ENCODE measurements at places on chromosomes 6 and 20.

- no peak for DNase-seq
Observed at GRCh38 chr6:19668710-19669109, 168.5 kb upstream of the ID4 start.

DNA sequence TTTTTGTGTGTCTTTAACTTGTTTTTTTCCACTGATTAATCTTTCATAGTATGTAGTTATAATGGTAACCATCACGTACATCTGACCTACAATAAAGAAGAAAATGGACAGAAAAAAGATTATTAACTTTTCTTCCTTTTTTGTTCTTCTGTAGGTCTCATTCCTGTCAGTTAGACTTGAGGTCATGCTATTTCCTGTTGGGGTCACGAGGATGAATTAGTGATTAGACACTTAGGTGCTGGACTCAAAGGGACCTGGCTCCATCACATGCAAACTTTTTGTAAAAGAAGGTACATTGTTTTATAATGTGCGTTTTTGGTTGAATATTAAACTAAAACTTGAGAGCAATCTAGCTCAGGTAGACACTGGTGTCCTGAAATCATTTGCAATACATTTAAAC lies 14.8 kb downstream of the MARCKS start:
- DNase-seq: no peak

- no peak for DNase-seq
Observed at GRCh38 chr20:2118783-2119182, 17.2 kb downstream of the STK35 start.

- DNase-seq: no peak
Observed at GRCh38 chr6:75381877-75382633, 97.5 kb upstream of the TMEM30A start.

GRCh38 chr20:38609815-38610214 lies 8.2 kb downstream of the ARHGAP40 start:
- DNase-seq: no peak

DNA sequence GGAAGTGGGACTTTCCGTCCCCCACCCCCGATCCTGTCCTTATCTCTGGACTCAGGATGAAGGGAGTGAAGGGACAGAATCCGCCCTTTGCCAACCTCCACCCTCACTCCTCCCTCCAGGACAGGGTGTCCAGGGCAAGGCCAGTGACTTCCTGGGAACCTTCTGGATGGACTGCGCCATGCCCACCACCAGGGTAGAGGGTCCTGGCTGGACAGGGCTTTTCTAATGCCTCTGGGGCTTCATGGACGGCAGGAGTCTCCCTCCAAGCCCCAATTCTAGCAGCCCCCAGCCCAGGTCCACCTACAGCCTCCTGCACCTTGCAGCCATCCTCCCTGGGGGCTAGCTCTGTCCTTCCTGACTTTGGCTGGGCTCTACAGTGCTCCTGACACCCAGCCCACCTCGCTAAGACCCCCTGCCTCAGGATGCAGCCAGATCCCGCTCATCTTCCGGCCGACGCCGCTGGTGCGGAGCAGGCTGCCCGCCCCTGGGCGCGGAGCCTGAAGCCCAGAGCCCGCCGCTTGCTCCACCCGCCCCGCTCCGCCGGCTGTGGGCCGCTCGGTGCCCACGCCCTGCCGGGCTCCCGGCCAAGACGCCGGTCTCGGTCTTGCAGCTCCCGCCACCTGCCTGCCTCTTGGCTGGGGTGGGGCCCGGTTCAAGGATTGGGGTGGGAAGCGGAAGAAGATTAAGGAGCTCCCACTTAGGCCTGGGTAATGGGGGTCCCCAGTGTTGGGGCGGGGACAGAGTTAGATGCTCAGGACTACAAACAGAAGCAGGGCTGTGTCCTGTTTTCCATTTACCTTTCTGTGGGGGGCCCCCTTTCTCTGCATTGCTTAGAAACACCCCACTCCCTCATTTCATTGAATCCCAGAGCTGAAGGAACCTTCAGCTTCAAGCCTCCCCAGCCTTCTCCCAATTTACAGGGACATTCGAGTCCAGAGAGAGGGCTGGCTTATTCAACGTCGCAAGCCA lies 72.8 kb downstream of the MDGA1 start:
- no peak for DNase-seq

DNA sequence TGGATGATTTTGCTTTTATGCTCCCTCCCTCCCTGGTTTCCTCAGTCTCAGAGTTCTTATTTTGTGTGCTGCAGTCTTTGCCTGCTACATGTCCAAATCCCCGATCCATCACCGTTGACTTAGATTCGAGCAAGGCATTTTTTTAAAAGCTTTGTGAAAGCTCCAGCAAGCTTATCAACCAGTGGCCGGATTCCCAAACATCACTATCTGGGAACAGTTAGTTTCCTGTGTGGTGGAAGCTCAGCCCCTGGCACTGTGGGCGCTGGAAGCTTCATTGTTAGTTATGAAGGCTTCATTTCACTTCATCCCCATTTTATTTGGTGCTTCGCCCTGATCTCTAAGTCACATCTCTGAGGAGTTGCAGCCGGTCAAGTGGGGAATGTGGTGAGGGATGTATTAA lies 44.7 kb downstream of the DEK start:
- DNase-seq: no peak

GRCh38 chr6:132461958-132462357 lies 51.0 kb downstream of the STX7 start:
- DNase-seq: no peak

DNA sequence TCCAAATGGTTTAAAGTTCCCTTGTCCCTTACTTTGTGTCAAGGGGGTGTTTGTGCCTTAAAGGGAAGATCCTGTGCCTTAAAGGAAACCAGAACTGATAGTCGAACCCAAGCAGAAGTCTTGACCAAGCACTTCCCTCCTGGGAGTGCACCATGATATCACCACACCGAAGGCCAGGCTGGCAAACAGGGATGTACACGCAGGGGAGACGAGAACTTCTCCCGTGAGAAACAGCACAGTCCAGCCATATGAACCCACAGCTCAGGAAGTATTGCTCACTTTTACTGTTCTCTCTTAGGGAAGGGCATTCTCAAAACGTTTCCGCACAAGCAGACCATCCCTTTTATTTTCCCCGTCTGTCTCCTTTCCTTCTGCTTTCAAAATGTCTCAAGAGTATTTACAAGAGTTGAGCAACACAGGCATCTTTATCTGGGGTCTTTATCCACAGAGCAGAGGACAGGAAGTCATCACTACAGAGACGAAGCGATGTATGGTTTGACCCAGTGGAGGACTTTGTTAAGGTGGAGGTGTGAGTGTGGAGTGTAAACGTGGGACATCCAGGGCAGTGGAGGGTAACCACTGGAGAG lies 12.8 kb upstream of the SERPINB1 start:
- no peak for DNase-seq

DNA sequence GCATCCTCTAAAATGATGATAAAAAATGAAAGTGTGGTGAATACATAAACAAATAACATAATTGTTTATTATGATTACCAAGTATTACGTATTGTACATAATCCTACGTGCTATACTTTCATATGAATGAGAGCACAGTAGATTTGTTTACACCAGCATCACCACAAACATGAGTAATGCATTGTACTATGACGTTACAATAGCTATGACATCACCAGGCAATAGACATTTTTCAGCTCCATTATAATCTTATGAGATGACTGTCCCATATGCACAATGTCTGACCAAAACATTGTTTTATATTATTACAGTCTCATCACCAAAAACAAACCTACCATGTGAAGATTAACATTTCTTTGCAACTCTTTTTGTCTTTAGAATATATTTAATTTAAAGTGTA lies 225.7 kb upstream of the TENT5A start:
- no peak for DNase-seq

DNA sequence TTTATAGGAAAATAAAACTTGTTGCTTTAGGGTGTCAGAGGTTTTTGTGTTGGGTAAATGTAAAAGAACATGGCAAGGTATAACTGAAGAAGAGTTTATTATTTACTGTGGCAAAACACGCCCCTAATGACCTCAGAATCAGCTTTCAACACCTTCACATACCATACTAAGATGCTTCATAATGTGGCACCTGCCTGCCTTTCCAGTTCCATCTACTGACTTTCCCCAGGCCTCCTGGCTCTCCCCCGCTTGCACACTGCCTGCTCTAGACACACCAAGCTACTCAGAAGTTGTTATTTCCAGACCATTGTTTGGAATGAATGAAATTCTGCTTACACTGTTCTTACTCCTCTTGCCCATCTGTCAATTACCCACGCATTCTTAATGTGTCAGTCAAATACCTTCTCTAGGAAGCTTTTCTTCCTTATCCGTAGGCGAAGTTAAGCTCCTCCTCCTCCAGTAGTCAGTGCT lies 1.8 kb downstream of the TIAM2 start:
- no peak for DNase-seq

- DNase-seq: no peak
Observed at GRCh38 chr20:1050440-1050839, 48.3 kb upstream of the RSPO4 start.

DNA sequence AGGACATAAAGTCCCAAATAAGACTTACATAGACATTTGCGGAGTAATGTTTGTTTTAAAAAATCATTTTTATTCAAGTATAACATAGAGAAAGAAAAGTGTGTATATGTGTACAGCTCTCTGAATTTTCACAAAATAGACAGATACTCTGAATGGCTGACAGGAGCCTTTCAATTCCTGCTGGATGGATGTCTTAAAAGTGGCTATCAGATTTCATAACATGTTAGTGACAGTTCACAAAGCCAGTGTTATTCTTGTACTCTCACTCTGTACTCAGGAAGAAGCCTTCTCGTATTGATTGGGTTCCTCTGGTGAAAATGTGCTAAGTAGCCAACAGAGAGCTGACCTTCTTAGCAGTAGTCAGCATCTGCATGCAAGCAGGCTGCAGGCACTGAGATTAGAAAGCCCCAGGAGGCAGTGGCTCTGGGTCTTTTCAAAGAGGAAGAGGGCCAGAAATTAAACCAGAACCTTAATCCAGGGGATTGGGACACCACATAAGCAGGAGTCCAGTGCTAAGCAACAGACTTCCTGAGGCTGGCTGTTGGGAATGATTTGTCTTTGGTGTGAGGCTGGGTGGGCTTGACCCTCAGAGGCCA lies 19.7 kb downstream of the SLC17A4 start:
- no peak for DNase-seq

DNA sequence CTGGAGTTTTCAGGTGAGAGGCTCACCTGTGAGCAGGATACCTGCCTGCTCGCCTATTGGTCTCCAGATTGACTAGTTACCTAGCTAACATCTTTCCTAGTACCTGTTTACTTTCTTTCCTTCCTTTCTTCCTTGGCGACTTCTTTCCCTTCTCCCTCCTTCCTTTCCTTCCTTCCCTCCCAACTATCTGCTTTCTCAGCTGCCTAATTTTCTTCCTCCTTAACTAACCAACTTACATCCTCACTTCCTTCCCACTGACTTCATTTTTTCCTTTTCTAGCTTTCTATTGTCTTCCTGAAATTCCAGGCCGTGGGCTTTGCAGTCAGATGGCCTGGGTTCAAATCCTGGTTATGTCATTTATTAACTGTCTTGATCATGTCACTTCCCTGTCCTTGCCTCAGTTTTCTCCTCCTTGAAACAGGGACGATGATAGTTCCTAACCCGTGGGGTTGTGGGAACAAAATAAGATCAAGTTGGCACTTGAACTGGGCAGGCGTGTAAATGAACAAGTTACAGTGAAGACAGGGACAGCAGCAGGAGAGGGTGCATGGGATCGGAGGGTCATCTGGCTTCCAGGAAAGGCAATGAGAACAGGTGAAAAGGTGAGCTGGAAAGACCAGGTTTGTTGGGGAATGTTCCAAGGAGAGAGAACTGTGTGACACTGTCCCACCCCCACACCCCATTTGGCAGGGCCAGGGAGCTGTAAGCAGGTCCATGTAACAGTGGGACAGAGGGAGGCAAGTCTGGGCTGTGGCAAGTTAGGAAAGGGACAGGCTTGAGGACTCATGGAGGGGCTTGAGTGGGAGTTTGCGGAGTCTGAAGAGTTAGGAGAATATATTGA lies 540 bp downstream of the SGK2 start:
- DNase-seq: no peak

GRCh38 chr20:44651684-44652423 lies at the start of gene ADA:
ADA (minus strand) TSS chr20:44651699; CDS start chr20:44651607, 92 bp downstream.
- DNase-seq: peak; percentile 28

DNA sequence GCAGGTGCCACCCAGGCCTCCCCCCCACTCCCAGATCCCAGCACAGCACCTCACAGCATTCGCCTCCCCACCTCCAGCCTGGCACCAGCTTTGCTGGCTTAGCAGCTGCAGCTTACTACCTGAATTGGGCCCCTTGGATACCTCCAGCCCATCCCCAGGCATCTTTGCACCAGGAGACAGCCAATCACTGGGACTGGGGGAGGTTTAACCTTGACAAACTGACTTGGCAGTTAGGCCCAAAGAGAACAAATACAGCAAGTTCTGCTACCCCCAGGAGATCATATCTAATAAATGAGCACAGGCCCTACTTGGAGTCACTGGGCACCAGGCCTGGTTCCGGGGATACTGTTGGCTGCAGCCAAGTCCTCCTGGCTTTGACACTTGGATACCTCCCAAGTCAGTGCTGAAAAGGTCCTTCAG lies 8.8 kb downstream of the PDRG1 start:
- DNase-seq: no peak

- no peak for DNase-seq
Observed at GRCh38 chr6:108851756-108852155, 3.5 kb downstream of the ARMC2 start.

- no peak for DNase-seq
Observed at GRCh38 chr6:55578537-55579363, at the start of gene HMGCLL1. HMGCLL1 (minus strand) TSS chr6:55579192; CDS start chr6:55579055, 137 bp downstream.

DNA sequence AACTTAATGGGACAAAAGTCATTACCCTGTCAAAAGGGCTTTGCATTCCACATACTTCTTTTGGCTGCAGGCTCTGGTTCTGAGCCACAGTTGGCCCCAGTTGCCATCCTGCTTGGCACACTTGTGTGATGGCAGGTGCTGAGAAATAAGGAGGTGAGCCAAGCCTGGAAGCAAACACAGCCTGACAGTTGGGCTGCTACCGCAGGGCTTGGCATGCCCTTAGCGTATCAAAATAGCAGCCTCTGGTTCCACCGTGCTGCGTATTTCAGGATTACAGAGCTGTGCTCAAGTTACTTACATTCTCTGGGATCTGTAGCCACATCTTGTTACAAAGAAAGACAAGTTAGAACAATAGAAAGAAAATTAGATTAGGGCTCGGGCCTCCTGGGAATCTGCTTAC lies 11.1 kb downstream of the MTHFD1L start:
- no peak for DNase-seq

DNA sequence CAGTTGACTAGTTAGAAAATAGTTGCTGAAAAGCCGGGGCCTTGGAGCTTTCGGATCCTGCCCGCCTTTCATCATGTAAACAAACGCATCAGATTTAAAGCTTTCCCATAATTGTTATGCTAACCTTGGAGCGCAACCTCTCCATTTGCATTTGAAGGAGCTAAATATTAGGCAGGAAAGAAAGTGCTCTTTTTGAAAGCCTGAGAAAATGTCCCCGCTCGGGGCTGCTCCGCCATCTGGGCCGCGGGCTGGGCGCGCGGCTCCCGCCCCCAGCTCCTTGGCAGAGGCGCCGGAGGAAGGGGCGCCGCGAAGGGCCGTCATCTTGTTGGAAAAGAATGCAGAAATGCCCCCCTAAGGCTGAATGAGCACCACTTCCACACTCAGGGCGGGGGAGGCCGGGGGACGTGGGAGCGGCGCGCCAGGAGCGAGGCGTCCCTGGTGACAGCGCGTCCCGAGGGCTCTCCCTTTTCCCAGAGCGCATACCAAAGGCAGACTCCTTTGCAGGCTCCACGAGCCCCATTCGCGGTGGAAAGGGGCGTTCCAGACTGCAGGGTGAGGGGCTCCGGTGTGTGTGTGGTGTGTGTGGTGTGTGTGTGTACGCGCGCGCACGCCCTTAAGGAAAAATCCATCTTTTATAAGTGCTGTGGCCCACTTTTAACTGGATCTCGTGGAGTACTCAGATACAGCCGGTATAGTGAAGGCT lies 145.6 kb upstream of the ID4 start:
- DNase-seq: no peak

All from D721Med (cell line).